Right renal cortex interstitium (tissue), 3 donors: ENCODE measurements at places on chromosomes 3 and 15. TPM values are rescaled to one million over a fixed set of nuclear protein-coding genes. Genes with fewer than 3 reads are reported as not detected.

DNA sequence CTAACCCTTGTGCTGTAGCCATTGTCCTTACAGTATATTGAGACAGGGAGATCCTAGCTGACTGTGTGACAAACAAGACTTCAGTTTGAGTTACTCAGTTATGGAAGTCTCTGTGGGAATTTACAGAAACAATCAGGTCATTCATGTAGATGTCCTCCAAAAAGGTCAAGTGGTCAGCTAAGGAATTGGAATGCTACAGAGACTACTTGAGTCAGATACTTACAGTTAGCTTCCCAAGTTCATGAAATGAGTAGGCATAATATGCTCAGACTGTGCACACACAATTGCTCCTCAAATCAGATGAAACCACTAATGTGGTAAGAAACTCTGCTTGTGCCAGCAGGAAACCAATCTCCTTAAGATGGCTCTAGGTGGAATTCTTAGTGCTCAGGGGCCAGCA, 985.7 kb downstream of the NSUN3 start:
- no peak for DNase-seq

DNA sequence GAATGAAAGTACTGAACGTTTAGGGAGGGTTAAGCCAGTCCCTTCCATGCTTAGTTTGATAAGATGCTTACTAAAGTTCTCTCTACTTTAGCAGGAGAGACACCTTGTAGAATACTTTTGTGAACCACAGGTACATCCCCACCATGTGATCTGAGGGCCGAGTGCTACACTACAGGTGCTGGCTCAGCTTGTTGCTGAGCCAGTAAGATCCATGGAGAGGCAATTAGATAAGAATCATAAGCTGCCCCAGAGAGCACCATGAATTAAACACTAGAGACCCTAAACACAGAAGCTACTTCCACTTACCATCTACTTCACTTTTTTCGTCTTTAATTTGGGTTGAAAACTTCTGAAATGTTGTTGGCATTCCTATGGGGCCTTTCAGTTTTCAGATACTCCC, 70.5 kb upstream of the GOLGA8B start:
- DNase-seq = no peak

DNA sequence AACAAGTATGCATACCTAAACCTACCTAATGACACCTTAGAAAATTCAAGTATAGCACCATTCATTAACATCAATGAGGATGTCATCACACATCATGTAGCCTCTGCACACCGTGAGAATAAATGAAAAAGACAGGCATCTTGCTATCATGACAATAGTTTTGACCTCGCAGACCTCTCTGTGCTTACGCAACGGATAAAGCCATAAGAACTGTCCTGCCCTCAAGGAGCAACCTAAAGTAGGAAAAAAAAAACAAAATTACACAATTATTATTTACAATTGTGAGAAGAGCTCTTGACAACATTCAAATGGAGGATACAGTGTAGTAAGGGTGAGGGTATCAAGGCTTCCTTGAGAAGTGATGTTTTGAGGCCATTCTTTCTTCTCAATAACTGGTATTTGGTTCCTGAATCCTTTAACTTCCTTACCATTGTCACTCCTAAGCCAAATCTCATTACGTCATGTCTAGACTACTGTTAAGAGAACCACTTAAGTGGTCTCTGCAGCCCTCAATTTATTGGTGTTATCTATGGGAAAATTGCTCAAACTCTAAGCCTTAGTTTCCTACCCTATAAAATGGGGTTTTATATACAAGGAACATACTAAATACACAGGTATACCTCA, 7.0 kb upstream of the SETD5 start:
- DNase-seq = no peak

Gene SLC6A20
- 0.18 TPM for polyA plus RNA-seq

Gene DET1
- 15.4 TPM for polyA plus RNA-seq

Gene RASGRP1
- 14.0 TPM for polyA plus RNA-seq
